Stimulated activated CD8-positive, alpha-beta memory T cell treated with anti-CD3 and anti-CD28 coated beads, Interleukin-2, amount 100 ng/mL, for 1 hour (primary cell): ENCODE measurements at places on chromosomes 7 and 10.

DNA sequence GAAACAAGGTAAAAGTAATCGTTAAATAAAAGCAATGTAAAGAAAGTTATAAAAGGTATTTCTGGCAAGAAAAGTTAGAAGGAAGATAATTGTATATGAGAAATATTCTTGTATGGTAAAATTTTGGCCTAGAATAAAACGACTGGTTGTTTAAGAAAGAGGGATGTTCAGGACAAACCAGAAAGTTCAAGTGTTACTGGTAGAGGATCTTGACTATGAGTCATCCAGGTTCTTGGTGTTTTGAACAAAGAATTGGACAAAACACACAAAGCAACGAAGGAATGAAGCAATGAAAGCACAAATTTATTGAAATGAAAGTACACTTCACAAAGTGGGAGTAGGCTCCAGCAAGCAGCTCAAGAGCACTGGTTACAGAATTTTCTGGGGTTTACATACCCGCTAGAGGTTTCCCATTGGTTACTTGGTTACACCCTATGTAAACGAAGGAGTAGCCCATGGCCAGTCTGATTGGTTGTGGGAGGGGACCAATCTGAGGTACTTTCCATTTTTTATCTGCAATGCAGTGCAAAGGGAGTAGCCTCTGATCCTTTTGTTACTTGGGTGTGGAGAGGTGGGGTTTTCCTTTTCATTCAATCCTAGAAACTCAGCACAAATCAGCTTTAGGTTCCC is 22.4 kb upstream of the GARS1 start:
- no peak for DNase-seq

- no peak for DNase-seq
These were observed 92.8 kb downstream of the MCU start for GRCh38 chr10:72784551-72785351.

GRCh38 chr10:48273741-48274140 is 755 bp downstream of the FRMPD2 start:
- no peak for DNase-seq

DNA sequence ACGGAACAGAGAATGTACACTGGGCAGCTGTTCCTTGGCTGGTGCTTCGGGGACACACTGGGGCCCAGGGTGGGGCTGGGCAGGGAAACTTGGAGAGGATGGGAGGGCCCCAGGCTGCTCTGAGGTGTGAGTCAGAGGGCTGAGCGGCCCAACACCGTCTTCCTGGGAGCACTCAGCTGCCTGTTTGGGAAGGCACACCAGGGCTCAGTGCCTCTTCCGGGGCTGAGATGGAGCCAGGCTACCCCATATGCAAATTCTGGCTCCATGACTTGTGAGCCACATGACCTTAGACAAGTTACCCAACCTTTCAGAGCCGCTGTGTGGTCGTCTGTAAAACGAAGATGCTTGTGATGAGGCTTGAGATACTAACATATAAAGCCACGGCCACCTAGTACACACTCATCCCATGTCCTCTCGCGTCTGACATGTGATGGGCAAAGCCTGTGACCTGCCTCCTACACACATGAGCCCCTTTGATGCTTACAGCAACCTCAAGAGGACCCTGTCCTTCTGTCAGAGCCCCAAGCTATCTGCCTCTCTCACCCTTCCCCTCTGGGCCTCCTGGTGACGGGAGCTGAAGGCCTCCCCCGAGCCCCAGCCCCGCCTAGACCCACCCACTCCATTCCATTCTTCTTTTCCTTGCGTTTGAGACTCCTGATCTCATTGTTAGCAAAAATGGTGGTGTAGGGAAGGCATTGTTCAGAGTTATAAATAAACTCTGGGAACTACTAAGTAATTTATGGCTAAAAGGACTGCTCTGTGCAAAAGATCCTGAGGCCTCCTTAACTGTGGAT is 26.1 kb downstream of the KLRG2 start:
- no peak for DNase-seq

DNA sequence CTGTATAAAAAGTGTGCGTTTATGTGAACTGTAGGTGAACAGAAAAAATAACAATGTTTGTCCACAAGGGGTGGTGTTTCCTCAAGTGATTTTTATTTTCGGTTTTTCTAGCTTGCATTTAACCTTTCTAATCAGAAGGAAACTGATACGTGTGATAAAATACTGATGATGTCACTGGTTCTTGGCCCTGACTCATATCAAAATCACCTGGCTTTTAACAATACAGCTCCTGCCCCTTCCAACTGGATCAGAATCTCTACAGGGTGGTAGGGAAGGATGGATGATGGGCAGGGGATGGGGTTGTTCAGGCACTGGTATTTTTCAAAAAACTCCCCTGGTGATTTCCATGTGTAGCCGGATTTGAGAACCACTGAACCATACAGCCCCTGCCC is 10.9 kb downstream of the NPFFR1 start:
- DNase-seq: no peak

DNA sequence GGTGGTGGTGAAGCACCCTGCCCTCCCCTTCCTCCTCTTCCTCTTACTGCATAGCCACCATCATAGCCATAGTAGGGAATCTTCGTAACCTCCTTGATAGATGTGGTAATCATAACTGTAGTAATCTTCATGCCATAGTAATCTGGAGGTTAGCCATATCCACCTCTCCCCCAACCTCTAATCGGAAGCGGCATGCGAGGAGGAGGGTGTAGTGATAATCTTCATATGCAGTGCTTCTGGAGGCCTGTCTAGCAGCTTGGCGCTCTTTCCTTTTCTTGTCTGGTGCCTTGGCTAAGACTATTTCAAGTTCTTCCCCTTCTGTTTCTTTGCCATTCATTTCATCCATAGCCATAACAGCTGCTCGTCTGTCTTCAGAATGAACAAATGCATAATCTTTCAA is 90.9 kb downstream of the MLLT10 start:
- no peak for DNase-seq

DNA sequence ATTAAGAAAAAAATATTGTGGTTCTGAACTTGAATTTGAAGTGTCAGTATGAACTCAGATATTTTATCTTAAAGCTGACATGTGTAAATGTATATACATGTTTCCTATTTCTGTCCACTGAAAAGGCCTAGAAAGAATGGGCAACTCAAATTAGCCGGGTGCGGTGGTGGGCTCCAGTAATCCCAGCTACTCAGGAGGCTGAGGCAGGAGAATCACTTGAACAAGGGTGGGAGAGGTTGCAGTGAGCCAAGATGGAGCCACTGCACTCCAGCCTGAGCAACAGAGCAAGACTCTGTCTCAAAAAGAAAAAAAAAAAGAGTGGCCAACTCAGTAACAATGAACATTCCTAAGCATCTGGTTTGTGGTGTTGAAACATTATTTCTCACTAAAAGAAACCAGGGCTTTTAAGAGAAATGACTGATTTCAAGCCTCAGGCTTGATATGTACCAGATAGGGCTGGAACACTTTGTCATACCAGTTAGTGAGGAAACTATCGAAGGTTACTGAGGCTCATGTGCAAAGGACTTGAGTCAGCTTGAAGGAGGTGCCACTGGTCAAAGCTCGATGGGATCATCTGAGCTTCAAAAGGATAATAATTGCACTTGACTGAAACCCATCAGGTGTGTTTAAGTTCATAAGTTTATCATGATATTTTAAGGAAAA is 40.5 kb downstream of the AOAH start:
- DNase-seq: no peak

DNA sequence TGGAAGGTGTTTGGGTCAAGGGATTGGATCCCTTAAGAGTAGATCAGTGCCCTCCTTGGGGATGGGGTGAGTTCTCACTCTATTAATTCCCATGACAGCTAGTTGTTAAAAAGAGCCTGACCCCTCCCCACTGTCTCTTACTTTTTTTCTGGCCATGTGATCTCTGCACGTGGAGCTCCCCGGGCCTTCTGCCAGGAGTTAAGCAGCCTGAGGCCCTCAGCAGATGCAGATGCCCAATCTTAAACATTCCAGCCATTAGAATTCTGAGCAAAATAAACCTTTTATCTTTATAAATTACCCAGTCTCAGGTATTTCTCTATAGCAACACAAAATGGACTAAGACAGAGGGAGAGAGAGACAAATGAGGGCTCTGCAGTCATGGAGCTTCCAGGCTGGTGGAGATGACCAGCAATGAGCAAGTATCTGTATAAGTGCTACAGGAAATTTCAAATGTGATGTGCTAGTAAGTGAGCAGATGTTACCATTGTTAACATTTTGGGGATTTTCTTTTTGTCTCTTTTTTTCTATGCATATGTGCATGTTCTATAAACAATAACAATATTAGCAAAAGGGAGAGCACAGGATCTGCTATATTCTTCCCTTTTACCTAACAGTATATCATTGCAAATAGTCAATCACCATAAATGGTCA is 26.7 kb downstream of the PLPP4 start:
- no peak for DNase-seq

DNA sequence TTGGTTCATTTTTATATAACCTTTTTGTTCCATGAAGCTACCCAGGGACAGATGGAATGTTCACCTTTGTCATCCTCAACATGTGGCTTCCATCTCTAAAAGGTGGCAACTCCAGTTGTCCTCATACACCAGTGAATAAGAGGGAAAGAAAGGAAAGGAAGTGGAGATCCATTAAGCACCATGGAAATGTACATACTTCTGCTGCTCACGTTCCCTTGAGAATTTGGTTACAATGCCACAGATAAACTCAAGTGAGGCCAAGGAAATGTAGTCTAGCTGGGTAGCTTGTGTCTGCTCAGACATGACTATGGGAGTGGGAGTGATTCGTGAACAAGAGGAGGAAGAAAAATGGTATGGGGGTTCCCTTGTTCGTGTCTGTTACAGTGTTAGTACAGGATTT is 237.1 kb upstream of the FAM3C start:
- DNase-seq: no peak

DNA sequence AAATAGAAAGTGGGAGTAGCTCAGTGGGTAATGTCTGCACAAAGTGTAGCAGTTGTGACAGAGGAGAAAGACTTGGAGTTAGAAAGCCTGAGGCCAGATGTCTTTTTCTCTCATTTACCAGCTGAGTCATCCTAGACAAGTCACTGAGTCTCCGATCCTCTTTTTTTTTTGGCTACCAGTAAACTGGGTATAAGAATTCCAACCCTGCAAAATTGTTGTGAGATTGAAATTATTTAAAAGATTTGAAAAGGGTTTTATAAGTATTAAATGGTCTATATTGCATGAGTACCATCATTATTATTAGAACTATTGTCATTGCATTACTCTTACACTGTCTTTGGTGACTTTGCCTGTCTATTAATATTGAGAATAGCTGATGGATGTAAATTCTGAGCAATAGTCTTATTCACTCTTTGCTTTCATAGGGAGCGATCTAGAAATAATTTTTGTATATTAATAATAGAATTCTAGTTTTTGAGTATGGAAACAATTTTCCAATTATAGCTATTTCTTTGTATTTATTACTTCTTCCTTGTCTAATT is 74.0 kb downstream of the ARID5B start:
- no peak for DNase-seq

DNA sequence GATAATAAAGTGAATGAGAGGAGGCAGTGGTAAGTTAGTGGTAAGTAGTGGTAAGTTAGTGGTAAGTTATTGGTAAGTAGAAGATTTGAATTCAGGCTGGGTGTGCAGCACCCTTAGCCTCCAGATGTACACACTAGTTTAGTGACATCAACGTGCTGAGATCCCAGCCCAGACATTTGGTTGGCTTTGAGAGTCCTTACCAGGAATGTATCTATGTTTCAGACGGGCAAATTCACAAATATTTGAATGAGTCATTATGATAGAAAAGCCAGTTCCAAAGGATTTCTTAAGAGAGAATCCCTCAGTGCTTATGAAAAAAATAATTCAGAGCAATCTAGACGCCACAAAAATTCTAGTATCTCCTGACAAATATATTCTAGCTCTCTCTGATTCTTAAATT is 70.0 kb downstream of the ARL4A start:
- DNase-seq: no peak

GRCh38 chr10:76010703-76011102 is 579.3 kb downstream of the LRMDA start:
- DNase-seq: no peak

DNA sequence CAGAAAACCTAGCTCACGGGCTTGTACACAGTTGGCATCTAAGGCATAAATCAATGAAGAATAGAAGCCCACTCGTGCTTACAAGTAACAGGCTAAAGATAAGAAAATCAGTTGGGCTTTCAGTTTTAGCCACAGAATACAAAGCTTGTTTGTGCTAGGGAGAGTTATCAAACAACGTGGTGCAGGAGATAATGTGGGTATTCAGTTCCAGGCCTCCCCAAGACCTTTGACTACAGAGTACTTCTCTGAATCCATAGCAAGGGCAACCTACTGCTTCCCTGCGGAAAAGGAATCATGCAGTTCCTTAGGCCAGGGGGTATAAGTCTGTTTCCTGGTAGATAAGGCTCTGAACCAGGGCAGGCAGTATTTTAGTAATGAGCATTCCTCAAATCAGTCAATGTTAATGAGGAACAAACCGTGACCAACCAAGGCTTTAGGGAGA is 219.5 kb upstream of the CSTF2T start:
- no peak for DNase-seq

DNA sequence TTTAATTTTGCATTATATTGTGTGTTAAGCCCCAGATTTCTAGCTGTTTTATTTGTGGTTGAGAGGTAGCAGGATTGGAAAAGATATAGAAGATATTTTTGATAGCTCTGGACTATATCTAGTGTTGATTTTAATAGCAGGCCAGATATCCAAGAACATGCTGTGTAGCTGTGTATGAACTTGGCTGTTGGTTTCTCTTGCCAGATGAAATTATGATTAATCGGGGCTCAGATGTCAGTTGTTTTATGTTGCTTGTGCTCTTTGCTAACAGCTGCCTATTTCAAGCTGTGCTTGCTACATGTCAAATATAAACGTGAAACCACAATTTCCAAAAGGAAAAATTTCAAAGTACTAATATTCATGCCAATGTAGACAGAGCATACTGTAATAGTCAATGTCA is 141.1 kb downstream of the GRM3 start:
- no peak for DNase-seq

DNA sequence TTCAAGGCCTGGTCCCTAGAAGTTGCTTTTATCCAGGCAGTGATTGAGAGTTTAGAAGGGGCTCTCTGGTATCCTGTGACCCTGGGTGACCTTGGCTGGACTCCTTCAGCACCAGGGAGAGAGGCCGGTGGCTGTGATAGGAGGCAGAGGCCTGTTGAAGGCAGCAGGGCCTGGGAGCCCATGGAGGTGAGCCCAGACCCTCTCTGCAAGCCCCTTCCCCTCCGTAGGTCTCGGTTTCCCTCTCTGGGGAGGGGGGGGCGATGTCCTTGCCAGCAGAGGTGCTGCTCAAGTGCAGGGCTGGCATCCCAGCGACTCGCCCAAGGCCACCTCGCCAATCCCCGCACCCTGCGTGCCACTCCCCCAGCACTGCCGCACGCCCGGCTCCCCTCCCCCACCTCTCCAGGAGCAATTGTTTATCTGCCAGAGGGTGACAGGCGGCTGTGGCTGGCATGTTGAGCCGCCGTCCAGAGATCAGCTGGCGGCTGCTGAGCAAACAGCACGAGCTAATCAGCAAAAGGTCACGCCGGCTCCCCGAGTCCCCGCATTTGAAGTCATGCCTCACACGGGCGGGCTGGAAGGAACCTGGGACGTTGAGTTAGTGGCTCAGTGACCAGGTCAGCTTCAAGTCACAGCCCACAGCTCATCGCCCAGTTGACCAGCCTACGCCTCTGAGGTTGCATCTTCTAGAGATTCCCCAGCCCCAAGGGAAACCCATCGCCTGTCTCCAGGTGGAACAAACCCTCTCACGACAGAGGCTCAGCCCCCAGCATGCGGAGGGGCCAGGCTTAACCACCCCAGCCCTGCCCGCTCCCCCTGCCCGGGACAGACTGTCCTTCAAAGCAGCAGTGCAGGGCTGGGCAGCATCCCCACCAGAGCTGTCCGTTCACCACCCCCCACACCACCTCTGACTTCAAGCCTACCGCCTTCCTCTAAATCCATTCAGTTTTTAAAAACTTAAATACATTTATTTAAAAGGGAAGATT is 43.7 kb downstream of the ELFN1 start:
- DNase-seq: no peak
